Activated CD4-positive, alpha-beta T cell treated with anti-CD3 and anti-CD28 coated beads for 24 hours (primary cell): ENCODE measurements at places on chromosomes 6 and 20.
A peak's percentile ranks its signal among the peaks of the same experiment; 100 is the strongest.

DNA sequence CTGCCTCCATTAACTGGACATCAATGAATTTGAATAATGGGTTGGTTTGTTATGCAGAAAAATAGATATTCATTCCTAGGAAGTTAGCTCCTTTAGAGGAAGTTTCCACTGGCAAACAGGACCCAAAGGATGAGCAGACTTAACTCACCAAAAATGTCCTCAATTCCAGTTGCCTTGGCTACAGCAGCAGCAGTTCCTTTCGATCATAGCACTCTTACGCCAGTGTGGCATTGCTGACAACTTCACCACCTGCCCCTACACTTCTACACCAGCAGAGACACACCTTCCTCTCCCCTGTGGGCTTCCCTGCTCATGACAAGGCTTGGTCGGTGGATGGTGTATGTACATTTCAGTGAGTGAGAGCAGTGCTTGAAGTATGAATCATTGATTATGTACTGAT, 532.8 kb downstream of the QKI start:
- no peak for DNase-seq

DNA sequence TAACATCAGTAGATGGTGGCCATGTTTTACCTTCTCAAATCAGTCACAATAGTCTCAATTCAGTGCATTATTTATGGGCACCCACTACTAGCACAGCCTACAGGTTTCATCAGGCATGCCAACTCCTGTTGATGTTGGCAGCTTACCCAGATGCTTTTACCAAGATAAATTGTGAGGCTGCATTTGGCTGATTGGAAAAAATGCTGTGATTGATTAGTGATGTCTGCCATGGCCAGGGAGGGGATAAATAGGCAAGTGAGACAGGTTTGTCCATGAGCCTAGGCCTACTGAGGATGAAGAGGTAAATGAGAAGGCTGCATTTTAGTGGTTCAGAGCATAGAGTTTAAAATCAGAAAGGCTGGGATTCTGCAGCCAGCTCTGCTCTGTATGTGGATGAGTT, 227.1 kb downstream of the NFATC2 start:
- DNase-seq: no peak

- no peak for DNase-seq
Observed at GRCh38 chr6:168909288-168909687, 344.4 kb downstream of the THBS2 start.

- DNase-seq: no peak
Observed at GRCh38 chr6:152026291-152026690, 218.8 kb downstream of the ESR1 start.

DNA sequence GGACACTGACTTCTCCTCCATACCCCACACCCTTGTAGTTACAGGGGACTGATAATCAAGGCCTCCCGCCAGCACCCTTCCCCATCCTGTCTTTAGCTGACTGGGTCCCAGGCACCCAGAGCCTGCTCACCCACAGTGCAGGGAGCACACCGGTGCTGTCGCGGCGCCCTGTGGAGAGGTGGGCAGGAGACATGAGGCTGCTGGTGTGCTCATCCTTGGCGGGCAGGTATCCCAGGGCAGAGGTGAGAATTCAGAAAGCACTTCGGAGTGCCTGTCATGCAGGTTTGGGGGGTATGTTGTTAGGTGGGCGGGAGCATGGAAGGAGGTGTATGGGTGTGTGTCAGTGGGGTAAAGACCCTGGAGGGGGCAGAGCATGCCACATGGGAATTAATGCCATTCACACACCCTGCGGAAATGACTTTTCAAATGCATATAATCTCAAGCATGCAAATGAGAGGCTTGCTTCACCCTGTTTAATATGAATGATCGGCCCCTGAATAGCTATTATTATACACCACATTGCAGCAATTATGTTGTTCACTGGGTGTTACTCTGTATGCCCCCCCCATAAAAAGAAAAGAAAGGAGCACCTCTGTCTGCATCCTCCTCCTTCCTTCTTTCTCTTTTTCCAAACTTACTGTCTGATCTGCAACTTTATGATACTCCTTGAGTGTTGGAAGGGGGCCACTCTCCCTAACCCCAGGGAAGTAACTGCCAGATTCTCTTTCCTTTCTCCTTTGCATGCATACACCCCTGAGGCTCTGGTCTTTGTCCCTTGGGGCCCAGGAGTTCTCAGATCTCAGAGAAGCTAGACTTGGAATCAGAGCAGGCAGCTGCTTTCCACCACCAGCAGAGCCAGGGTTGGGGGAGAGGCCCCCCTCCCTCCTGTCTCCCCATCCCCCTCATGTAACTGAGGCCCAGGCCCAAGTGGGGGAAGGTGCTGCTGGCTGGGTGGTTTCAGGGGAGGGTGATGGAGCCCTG, 16.0 kb downstream of the FOXP4 start:
- no peak for DNase-seq

- DNase-seq: no peak
Observed at GRCh38 chr6:138004430-138005287, 102.6 kb downstream of the PERP start.

DNA sequence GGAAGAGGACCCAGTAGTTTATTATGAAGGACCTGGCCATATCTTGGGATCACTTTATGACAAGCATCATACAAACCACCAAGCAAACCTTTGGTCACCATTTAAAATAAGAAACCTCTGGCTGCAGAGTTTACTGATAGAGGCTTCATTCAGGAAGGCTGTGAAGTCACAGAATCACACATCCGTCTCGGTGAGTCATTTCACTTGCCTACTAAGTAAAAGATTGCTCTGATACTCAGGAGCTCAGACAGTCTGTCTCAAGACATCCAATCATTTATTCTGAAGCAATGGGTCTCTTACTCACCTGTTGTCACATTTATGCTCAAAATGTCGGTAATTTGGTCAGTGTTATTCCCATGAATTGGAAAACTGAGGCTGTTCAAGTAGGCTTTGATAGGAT, 33.7 kb downstream of the ADGRF5 start:
- no peak for DNase-seq

GRCh38 chr6:31614684-31615578, at the start of gene AIF1:
TSS of gene AIF1 (plus strand) at chr6:31615234. CDS start at chr6:31615330, 96 bp downstream.
- DNase-seq: no peak

DNA sequence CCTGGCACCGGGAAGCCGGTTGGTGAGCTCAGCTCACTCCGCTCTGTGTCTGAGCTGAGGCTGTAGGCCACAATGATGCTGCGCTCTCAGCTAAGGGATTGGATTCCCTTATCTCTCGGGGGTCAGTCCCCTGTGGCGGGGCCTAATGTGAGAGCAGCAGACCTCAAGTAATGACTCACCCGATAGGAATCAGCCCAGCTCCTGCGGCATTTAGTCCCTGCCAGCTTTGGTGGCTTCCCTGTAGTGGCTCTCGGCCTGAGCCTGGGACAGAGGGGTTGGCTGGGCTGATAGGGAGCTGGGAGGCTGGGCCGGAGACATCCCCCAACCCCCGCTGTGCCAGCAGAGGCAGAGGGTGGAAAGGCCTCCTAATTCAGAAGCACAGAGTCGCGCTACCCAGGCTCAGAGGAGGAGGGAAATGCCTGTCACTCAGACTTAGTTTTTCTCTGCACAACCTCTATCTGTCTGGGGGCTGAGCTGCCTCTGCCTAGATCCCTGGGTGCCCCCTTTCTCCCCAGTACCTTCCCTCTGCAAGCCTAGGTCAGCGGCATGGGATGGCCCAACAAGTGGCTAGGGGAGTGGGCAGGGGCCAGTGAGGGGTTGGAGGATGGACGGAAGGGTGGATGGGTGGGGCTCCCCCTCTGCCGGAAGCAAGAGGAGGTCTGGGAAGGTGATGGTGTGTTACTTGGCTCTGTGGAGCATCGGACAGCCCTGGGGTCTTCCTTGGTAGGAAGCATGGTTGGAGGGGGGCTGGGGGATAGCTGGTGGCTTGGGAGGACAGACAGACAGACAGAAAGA, 92.2 kb downstream of the CDH22 start:
- no peak for DNase-seq

- DNase-seq: peak; percentile 6
Observed at GRCh38 chr6:144931172-144932035, 646.3 kb downstream of the UTRN start.

GRCh38 chr6:136445063-136445462, 105.2 kb downstream of the MAP7 start:
- DNase-seq: no peak
